ENCODE measurements at places on chromosomes 6 and 20.

DNA sequence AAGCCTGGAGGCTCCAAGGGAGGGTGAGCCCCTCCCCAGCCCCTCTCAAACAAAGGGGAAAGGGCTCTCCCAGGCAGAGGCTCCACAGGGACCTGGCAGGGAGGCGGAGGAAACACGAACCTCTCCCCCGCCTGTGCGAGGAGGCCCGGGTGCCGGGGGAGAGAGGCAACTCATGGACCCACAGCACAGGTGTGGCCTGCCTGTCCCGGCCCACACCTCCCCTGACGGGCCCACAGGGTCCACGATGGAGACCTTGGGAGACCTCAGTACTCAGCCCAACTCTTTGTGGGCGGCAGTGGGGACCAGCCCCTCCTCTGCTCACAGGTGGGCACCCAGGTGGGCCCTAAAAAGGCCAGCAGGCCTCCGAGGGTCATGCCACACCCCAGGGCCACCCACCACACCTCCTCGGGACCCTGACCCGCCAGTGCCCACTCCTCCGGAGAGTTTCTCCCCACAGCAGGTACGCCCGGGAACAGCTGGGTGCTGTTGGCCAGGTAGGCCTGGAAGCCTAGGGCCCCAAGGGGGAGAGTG lies 12.2 kb downstream of the LAMA5 start:
- no peak for DNase-seq

DNA sequence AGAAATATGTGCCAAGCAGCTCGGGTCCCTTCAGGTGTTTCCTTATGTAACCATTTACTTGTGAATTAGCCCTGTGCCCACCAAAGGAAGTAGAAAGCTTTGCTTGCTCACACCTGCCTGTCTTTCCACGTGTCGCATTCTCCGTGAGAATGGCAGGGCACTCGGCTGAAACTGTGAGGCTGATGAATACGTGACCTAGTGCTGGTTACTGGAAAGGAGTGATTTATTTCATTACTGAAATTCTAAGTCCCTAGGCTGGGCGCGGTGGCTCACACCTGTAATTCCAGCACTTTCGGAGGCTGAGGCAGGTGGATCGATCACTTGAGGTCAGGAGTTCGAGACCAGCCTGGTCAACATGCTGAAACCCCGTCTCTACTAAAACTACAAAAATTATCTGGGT lies 45.9 kb upstream of the TULP1 start:
- DNase-seq: no peak

DNA sequence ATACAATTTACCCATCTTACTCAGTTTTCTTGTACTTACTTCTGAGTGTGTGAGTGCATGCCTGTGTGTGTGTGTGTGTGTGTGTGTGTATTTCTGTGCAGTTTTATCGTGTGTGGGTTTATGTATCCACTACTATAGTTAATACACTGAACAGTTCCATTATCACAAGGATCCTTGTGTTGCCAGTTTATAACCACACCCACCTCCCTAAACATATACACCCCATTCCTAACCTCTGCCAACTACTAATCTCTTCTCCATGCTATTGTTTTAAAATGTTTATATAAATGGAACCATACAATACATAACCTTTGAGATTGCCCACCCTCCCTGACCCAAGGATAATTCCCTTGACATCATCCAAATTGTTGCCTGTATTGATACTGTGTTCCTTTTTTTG lies 18.7 kb downstream of the POFUT1 start:
- no peak for DNase-seq

GRCh38 chr20:51678026-51678697 lies 90.0 kb downstream of the ATP9A start:
- no peak for DNase-seq

GRCh38 chr6:14149053-14149738 lies 31.6 kb downstream of the CD83 start:
- DNase-seq: no peak
